Cerebellum (tissue), 4 donors: ENCODE measurements at places on chromosomes 7 and 10. TPM values are rescaled to one million over a fixed set of nuclear protein-coding genes. Genes with fewer than 3 reads are reported as not detected.

DNA sequence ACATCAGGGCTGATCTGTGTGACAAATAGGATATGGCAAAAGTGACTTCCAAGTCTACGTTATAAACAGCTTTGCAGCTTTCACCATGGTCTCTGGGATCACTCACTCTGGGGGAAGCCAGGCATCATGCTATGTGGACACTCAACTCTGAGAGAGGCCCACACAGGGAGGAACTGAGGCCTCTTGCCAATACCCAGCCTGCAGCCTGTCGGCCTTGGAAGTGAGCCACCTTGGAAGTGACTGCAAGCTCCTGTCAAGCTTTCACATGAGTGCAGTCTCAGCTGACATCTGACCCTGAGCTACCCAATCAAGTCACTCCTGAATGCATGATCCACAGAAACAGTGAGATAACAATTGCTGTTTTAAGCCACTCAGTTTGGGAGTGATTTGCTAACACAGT is 56.5 kb downstream of the MMRN2 start:
- DNase-seq, result peak; percentile 76

GRCh38 chr10:95567903-95568630 is 6.9 kb upstream of the SORBS1 start:
- no peak for DNase-seq

FAM241B gene
- 11.3 TPM for total RNA-seq

- DNase-seq, result no peak
Measured at GRCh38 chr10:50417486-50417885, 166.2 kb upstream of the ASAH2 start.

SEPHS1 gene
- 43.4 TPM for total RNA-seq

- peak; percentile 52 for DNase-seq
Measured at GRCh38 chr10:78688901-78689583, 379.7 kb upstream of the ZMIZ1 start.

GRCh38 chr7:138167222-138167621 is 91.0 kb downstream of the AKR1D1 start:
- DNase-seq, result no peak

DNA sequence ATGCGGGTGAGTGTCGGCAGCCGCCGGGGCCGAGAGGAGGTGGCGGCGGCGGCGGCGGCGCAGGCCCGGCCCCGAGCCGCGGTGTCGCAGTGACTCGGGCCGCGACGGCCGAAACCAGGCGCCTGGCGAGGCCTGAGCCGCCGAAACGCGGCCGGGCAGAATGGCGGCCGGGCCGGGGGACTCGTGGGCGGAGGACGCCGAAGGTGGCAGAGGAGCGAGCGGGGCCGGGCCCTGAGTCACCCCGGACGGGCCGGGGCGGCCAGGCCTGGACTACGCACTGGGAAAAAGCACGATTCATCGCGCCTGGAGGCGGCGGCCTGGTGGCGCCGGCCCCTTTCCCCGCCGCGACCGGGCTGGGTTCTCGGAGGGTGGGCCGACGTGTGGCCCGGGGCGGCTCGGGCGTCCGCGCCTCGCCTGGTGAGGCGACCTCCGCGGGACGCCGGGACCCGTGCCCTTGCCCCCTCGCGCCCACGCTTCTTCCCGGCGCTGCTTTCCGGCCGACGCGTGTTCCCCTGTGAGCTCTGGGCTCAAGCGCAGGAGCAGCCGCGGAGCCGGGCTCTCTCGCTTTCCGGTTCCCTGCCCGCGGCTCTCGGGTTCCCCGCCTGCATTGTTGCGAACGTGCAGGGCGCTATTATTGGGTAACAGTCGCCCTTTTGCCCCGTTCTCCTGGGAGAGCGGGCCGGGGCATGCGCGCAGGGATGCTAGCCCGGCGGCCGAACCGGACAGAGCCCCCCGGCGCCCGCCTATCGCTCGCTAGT is 500 bp downstream of the CUL1 start:
- DNase-seq, result peak; percentile 12

DNA sequence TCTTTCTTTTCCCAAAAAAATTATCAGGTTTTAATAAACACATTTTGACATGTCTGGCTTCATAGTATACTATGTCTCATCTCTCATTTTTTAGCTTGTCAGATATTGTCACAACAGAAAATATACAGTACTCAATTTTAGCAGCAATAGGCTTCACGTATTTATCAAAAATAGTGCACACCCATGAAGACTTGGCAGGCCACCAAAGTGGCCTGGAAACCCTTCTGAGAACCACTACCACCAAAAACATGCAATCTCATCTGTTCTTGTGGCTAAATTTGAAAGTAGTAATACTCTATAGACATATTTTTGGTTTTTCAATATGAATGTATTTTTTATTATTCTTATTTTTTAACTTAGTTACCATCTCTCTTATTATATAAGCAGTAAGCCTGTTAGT is 1094.5 kb upstream of the LRRN3 start:
- no peak for DNase-seq

DNA sequence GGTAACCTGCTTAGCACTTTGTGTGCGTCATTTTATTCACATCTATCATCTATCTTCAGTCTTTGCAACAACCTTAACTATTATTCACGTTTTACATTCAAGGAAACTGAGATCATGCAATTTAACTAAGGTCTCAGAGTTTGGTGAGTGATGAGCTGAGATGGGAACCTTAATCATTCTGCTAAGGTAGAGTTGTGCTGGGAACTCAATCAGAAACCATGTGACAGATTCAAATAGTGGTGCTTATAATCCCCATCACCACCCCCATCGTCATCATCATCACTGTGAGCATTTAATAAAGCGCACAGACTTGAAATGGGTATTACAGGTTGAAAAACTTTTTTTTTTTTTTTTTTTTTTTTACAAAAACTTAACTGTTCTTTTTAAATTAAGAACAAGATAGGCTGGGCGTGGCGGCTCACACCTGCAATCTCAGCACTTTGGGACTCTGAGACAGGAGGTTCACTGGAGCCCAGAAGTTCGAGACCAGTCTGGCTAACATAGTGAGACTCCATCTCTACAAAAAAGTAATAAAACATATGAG is 160.9 kb downstream of the PIP4K2A start:
- DNase-seq, result no peak

DNA sequence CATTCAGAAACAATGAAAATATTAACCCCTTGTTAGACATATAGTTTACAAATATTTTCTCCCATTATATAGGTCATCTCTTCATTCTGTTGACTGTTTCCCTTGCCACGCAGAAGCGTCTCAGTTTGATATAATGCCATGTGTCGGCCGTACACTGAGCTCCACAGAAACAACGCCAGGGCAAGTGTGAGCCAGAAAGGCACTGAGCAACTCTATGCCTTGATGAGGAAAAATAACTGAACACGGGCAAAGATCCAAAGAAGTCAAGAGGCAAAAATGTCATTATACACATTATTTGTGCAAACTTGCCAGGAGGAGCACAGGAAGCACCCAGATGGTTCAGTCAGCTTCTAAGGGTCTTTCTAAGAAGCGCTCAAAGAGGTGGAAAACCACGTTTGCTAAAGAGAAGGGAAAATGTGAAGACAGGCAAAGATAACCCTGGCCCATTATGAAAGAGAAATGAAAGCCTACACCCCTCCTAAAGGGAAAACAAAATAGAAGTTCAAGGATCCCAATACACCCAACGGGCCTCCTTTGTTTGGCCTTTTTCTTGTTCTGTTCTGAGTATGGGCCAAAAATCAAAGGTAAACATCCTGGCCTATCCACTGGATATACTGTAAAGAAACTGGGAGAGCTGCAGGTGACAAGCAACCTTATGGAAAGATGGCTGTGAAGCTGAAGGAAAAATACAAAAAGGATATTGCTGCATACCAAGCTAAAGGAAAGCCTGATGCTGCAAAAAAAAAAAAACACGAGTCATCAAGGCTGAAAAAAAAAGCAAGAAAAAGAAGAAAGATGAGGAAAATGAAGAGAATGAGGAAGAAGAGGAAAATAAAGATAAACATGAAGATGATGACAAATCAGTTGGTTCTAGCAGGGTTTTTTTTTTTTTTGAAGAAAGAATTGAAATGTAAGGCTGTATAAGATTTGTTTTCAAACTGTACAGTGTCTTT is 15.5 kb downstream of the ARHGAP12 start:
- DNase-seq, result peak; percentile 16

DNA sequence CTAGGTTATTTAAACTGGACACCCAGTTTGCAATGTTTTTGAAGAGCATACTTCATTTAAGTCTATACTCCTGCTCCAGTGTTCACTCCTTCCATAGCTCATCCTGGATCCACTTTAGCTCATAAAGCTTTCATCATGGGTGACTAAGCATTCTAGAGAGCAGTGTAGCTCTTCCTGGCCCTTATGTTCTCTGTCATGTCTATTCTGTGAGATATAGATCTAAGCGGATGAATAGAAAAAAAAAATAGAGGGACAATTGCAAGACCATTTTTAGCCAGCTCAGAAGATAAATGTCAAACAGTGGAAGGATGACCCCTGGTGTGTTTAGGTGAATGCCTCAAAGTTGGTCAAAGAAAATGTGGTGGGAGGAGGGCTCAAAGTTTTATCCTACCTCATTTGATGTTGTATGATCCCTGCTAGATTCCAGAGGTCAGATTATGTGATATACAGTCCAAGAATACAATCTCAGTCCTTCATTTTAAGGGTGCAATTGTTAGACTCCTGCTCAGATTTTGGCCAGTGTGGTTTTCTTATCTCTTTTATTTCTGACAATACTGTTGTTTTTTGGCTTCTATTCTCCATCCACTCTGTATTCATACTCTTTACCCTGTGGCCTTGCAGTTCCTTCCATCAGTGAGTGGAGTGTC is 7.5 kb upstream of the HECW1 start:
- DNase-seq, result no peak

GRCh38 chr10:92052088-92052487 is 128.5 kb downstream of the BTAF1 start:
- peak; percentile 78 for DNase-seq

LAMB1 gene
- total RNA-seq, result 87.2 TPM

GPR15LG gene
- total RNA-seq, result 0.36 TPM

DNA sequence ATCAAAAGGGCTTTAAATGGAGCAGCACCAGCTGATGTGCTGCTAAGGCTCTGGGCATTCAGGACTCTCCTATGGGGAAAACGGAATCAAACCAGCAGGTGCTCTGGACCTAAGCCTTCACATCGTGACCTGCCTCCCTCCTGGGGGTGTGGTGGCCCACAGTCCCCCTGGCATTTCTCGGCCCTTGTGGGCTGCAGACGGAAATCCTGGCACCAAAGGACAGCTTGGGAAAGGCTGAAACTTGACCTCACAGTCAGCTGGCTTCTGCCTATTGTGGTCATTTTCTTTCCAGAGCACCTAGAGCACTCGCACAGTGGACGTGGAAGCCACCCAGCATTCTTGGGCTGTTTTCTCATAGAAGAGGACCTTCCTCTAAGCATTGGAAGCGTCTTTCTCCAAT is 74.8 kb downstream of the TPST1 start:
- DNase-seq, result no peak

DNA sequence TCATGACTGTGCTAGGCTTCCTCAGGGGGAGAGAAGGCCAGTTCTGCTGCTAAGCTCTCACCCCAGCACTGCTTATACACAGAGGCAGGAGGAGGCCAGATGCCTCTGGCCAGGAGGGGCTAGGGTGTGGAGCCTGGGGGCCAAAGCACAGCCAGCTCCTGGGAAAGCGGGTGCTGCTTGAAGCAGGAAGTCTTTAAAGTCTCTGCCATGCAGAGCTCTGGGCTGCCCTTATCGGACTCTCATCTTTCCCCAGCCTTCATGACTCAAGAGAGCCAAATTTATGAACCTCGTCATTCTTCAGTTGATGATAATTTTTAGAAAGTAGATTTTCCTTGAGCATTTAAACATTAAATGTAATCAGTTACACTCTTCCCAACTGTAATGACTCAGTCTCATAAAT is 11.2 kb upstream of the TSPAN14 start:
- DNase-seq, result no peak

DNA sequence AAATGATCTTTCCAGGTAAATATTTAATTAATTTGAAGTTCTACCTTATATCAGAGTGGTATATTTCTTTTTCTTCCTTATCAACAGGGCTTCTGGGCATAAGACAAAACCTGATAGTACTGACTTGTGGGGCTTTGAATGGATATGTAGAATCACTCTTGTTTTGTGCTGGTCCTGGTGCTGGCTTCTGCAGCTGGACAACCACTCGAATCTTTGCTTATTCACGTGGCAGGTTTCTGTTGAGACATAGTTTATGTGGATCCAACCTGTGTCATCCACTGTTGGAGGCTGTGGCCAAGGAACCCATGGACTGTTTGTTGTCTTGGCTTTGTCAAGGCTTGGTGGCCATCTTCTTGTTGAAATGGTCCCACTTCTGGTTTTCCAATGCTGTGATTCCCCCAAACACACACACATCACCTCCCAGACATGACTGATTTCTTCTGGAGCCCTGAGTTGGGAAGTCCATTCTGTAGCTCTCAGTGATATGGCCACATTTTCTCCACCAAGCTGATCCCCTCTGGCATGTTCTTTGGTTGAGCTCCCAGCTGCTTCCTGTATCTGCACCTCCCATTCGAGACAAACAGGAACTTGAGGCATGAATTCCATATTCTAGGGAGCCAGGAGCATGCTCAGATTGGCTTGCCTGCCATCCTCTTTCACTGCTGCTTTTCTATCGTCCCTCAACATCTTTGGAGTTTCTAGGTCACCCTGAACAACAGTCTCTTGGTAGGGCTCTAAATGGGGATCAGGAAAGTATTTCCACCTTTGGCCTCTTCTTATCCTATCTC is 19.5 kb downstream of the TAS2R41 start:
- DNase-seq, result no peak

DNA sequence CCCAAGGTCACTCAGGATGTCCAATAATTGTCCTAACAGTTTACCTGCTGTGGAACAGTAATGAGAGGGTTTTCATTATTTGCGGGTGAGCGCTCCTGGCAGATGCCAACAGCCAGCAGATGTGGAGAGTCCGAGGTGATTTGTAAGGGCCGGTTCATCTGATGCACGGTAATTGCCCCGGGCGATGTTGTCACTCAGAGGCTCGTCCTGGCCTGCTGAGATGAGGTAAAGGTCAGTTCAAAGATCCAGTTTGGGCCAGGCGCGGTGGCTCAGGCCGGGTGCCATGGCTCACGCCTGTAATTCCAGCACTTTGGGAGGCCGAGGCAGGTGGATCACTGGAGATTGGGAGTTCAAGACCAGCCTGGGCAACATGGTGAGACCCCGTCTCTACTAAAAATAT is 16.9 kb downstream of the LHPP start:
- no peak for DNase-seq

DNA sequence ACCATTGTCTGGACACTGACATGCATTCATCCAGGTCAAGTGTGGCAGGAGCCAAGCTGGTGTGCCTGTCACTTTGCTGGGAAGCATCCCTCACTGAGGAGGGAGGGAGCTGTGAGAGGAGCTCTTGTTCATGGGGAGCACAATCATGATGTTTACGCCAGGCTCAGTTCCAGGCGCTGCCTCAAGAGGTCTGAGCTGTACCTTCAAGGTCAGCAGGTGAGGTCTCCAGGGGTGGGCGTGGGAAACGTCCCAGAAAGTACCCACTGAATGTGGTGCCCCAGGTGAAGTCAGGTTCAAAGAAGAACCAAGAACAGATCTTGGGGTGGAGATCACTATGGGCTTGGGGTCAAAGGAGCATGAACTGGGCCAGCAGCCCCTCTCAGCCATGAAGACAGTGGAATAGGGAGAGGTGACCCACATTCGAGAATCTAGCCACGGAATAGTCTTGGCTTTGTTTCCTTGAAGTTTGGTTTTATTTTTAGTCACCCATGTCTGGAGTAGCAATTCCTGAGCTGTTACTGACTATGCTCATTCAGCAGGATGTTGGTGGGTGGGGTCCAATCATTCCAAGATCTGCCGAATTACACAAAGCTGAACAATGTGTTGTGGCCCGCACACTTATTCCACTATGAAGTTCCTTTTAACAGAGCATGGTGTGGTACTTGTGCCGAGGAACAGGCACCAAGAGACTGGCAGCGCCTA is 29.3 kb downstream of the NPS start:
- no peak for DNase-seq

MEPCE gene
- total RNA-seq, result 18.5 TPM
